ENCODE measurements at places on chromosomes 6 and 20.

- no peak for DNase-seq
These were observed 67.9 kb upstream of the TULP4 start for GRCh38 chr6:158244373-158244772.

- DNase-seq = no peak
These were observed 3.5 kb upstream of the TRAF3IP2 start for GRCh38 chr6:111609028-111609820.

DNA sequence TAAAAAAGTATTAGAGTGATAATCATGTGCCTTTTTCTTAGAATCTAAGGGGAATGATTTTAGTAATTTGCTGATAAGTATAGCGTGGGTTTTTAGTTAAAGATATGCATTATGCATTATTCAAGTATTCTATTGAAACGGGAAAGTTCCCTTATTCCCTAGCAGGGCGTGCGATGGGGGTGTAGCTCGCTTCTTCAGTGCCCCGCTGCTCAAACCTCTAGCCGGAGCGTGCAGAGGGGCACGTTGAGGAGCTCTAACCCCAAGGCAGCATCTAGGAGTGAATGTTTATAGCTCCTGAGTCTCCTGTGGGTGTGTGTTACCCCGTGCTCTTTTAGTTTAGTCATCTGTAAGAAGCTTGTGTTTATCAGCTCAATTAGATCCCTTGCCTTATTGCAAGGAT lies 1339.5 kb upstream of the MAP3K7 start:
- no peak for DNase-seq

DNA sequence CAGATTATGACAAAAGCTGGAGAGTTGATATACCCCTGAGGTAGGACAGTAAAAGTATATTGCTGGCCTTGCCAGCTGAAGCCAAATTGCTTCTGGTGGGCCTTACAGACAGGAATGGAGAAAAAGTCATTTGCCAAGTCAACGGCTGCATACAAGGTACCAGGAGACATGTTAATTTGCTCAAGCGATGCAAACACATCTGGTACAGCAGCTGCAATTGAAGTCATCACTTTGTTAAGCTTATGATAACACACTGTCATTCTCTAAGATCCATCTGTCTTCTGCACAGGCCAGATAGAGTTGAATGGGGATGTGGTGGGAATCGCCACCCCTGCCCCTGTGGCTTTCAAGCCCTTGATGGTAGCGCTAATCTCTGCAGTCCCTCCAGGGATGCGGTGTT lies 40.4 kb upstream of the POPDC3 start:
- DNase-seq = no peak

- no peak for DNase-seq
These were observed 593.8 kb upstream of the NRSN1 start for GRCh38 chr6:23532227-23532626.

- DNase-seq = no peak
These were observed 92.6 kb downstream of the THBS2 start for GRCh38 chr6:169160855-169161560.

GRCh38 chr20:62506087-62506486 lies 30.3 kb upstream of the GATA5 start:
- no peak for DNase-seq

DNA sequence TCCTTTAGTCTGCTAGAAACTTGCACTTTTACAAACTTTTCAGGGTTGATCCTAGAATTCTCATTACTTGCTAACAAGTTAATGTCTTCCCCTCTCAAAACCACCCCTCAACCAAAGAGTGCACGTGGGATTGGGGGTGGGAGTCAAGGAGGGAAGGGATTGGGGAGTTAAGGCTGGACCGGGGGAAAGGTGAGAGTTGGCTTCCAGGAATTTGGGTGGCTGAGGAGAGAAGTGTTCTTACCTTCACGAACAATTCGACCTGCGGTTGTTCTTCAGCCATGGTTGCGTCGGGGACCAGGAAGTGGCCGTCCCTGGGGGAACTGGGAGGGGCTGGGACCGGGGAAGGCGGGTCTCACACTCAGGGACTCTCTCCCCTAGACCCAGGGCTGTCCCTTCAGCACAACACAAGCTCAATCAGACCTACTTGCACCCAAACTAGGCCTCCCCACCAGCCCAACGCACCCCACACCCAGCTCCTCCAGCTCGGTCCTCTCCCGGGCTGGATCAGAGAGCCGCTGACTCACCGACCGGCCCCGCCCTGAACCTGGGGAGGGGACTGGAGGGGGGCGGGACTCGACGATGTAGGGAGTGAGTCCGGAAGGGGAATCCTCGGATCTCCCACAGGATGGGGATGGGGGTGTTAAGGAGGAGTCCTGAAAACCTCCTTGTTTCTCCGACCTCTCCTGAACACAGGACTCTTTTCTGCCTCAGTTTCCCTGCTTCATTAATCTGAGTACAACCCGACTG lies at the start of gene CLIC1:
CLIC1 (minus strand) TSS at position 510 of the 747 bp plus-strand sequence; CDS start at position 280, 230 bp downstream.
- no peak for DNase-seq

- DNase-seq = no peak
These were observed 75.6 kb upstream of the LGSN start for GRCh38 chr6:63395381-63395780.

GRCh38 chr6:150600010-150600300 lies 270 bp downstream of the PLEKHG1 start:
- DNase-seq = no peak

GRCh38 chr6:11667876-11668275 lies 110.7 kb downstream of the ADTRP start:
- no peak for DNase-seq

GRCh38 chr6:123901436-123901835 lies 97.8 kb downstream of the NKAIN2 start:
- no peak for DNase-seq

DNA sequence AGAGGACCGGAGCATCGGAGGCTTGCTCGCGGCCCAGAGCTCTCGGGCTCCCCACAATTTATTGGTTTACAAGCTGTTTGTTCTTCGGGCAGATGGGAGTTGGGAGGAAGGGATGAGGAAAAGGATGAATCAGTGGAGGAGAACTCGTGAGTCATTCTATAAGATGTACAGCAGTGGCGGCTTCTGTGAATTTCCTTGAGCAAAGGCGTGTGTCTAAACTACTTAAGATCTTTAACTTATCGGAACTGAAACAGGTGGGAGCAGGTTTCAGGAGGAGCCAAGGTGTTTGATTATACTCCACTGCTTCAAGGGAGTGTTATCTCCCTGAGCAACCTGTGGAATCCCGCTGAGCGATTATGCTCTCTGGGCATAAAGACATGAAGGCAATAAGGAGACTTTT lies 50.5 kb upstream of the IBTK start:
- no peak for DNase-seq

GRCh38 chr6:106204961-106205360 lies 118.8 kb downstream of the PRDM1 start:
- DNase-seq = no peak

GRCh38 chr6:157741948-157742556 lies 81.0 kb upstream of the SNX9 start:
- DNase-seq = no peak

DNA sequence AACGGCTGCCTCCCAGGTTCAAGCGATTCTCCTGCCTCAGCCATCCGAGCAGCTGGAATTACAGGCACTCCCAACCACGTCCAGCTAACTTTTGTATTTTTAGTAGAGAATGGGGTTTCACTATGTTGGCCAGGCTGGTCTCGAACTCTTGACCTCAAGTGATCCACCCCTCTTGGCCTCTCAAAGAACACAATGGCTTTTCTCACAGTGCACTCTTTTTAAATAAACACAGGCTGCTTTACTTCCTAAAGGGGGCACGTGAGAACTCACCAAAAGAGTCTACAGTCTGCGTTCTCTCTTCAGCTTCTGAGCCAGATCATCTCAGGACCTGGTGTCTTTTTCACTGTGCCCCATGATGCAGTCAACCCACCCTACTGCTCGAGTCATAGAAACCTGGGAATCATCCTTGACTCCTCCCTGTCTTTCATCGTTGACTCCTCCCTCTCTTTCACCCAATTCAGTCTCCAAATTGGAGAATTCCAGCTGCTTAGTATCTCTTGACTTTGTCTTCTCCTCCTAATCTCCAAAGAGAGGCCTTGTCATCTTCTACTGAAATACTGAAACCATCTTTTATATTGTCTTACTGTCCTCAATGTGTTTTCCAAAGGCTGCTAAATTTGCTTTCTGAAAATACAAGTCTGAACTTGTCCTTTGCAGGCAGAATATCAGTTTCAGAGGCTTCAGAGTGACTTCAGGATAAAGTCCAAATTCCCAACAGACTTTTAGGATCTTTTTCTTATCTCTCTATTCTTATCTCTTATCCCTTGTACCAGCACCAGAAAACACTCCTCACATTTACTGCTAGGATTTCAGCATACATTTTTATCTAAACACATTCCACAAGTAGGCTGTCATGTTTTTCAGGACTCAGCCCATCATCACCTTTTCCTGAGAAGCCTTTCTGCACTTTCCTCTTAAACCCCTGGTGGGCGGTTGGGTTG lies 323.4 kb downstream of the SYNE1 start:
- no peak for DNase-seq

DNA sequence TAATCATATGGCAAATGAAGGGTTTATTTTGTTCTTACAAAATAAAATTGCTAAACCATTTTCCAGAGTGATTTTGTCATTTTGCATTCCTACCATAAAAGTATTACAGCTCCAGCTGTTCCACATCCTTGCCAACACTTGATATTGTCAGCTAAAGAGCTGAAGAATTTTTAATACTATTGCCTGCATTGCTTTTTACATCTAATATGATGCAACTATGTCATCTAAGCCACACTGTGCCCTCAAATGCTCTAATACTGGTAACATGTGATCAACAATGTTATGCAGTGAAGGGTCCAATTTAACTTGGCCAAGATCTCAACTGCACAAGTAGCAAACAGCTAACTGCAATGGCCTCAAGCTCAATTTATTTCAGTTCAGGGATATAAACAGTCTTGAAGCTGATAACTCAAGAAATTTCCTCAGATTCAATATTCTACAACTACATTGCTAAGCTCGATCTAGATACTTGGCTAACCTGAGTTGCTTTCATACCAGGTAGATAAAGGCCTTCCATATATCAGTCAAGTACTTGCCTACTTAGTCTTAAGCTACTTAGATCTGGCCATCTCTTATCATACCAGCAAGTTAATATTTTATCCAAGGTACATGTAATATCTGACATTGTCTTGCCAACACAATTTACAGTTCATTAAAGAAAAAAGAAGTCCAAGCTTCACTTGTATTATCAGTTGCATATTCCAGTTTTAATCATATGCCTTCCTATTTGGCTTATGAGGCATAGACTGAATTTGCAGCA lies 17.0 kb downstream of the AKIRIN2 start:
- DNase-seq = no peak

- DNase-seq = no peak
These were observed 8.5 kb downstream of the RNF8 start for GRCh38 chr6:37362101-37362828.

All from hypothalamus (tissue), 51 donors.